HFF-Myc (cell line): ENCODE measurements at places on chromosomes 12 and 14.

GRCh38 chr12:32949815-32950214 lies 53.2 kb upstream of the PKP2 start:
- no peak for DNase-seq

DNA sequence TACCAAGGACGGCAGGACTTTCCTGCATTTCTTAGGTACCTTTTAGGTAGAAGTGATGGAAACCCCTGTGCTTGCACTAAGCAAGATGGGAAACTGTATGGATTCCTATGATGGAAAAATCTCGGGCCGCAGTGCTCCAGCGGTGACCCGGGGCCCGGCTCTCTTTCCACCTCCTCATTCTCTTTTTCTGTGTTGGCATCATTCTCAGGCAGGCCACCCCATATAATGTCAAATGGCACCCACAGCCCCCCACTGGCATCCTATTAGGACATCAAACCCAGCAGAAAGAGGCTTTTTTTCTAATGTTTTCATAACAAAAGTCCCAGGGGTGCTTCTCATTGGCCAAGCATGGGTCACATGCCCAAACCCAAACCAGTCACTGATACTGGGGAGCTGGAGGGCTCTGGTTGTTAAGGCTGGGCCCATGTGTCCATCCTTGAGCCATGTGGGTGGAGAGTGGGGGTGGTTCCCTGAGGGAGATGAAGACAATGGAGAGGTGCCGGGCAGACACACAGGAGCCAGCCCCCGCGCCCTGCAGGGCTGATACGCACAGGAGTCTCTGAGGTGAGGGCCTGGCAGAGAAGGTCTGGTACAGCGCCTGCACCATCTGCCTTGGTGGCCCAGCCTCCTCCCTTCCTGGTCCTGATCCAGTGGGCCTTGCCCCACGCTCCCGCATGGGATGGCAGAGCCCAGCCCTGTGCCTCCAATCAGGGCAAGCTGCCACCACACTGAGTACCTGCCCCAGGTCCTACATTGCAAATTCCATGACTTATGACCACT lies 142.1 kb downstream of the CALM1 start:
- no peak for DNase-seq

DNA sequence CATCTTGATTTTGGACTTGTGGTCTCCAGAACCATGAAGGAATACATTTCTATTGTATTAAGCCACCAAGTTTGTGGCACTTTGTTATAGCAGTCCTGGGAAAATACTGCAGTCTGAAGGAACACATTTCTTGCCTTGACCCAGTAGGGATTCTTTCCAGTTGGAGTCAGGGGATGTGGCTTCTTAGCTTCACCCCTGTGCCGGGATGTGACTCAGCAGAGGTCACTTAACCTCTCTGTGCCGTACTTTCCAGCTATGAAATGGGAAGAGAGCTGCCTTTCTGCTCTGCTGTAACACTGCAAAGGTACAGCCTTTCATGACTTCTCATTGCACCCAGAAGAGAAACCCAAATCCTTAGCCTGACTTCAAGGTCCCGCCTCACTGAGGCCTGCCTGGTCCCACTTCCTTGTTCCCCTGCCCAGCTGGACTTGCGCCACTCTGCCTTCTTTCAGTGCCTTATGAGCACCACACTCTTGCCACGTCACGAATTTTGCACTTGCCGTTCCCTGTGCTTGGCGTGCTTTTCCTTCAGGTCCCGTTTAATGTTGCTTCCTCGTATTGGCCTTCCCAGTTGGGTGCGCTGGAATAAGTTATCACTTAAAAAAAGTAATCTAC lies 24.2 kb downstream of the CHST11 start:
- DNase-seq, result no peak

GRCh38 chr12:79331870-79332269 lies 358.9 kb downstream of the PAWR start:
- no peak for DNase-seq

DNA sequence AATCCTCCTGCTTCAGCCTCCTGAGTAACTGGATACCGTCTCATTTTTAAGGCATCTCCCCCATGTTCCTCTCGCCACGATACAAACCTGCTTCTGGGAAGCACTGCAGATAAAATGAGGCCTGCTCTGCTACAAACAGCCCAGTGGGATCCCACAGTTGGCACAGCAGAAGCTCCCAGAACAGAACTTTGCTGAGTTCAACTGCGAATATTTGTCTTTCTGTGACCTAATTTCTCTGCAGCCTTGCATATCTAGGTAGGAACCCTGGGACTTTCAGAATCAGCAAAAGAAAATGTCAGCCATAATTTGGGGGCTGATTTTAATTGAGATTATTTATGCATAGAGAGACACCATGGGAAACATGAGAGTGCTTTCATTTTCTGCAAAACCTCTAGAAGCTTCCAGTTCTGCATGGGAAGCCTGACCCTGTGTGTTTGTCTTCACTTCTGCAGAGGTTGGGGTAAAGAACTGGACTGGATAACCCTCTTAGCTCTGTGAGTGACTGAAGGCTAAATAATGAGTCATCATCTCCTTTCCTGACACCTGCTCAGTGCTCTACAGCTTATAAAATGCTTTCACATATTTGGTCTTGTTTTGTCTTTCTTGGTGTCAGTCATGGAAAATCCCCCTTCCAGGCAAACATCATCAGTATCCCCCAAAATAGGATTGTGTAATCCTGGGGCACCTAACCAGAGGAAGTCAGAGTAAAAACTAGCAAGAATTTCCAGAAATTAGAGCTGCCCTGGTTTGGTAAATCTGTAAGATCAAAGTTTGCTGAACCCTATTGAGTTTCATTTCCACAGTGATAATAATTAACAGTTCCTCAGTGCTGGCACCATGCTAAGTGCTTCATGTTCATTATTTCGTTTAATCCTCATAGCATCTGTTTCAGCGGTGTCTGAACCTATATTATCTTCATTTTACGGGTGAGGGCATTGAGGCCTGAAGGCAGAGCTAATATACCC lies 185.8 kb downstream of the SLC15A4 start:
- DNase-seq, result no peak

DNA sequence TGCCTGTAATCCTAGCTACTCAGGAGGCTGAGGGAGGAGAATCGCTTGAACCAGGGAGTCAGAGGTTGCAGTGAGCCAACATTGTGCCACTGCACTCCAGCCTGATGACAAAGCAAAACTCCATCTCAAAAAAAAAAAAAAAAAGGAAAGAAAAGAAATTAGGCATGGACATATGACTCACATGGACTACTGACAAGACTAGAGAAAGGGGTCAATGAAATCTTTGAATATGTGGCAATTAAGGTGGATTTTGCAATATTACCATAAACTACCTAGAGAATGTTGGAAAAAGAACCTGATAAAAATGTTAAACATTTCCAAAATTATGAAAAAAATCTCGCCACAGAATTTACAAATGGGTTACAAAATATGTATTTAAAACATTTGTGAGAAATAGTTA lies 873.6 kb downstream of the C12orf50 start:
- no peak for DNase-seq

- DNase-seq, result no peak
These were observed 23.6 kb downstream of the ABCB9 start for GRCh38 chr12:122942637-122943036.

- no peak for DNase-seq
These were observed 141.0 kb upstream of the RMST start for GRCh38 chr12:97321621-97322020.

DNA sequence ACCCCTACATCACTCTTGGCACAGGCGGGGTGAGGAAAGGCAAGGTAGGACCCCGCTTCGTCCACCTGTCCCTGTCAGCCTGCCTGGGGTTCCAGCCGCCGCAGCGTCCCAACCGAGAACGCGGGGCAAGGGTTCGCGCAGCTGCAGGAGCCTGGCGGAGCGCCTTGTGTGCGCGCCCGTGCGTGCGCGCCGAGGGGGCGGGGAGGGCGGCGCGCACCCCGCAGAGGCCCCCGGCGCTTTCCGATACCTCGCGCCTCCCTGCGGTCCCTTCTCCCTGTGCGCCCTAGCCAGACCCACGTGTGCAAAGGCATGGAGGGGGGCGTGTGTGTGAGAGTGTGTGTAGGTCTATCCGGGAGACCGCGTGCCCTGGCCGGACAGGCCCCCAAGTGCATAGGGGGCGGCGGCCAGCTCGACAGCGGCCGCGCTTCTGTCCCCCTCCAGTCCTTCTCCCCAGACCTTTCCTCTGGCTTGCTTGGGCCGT lies 122.4 kb downstream of the TSPAN9 start:
- DNase-seq, result no peak

DNA sequence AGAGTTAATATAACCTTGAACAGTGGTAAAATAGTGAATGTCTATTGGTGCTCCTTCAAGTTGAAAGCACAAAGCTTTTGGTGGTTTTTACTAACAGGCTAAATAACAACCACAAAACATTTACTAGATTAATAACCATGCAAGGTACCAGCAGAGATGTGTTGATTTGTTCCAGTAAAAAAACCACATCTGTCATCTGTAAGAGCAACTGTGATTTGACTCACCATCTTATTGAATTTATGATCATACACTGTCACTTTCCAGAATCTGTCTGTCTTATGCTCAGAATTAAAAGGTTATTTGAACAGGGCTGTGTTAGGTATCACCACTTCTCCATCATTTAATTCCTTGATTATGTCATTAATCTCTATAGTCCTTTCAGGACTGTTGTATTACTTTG lies 107.0 kb upstream of the PTHLH start:
- DNase-seq, result no peak

DNA sequence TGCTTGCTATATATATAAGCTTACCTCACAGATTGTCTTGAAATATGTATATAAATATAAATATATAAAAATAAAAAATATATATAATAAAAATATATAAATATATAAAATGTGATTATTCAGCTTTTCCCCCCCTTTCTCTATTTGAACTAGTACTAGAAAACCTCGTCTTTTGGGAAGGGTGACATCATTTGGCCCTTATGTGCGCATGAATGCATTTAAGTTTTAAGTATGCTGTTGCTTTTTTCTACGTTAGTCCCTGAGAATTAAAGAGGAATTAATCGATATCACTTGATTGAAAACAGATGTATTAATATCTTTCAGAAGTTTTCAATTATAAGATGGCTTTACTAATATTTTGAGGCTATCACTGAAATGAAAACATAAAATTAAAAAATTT lies 69.9 kb downstream of the RAD51B start:
- no peak for DNase-seq

DNA sequence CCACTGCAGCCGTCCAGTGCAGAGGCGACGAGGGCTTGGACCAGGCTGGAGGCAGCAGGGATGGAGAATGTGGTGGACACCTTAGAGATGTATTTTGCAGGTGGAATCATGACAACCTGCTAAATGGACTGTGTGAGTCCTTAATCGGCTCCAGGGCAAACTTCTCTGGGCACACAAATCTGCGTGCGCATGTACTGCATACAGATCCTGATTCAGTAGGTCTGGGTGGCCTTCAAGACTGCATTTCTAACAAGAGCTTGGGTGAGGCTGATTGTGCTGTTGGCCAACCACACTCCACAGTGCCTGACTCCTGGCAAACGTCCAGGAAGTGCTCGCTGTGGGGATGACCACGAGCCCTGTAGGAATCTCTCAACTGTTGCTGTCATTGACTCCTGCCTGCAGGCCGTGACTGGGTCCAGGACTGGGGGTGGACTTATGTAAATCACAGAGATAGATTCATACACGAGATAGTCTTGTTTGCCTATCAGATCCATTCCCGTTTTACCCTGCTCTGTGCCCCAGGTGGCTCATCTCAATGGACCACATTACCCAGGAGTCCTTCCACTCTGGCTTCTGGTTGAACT lies 27.2 kb downstream of the JDP2 start:
- DNase-seq, result no peak

GRCh38 chr12:24360907-24361306 lies 411.4 kb upstream of the SOX5 start:
- DNase-seq, result no peak

DNA sequence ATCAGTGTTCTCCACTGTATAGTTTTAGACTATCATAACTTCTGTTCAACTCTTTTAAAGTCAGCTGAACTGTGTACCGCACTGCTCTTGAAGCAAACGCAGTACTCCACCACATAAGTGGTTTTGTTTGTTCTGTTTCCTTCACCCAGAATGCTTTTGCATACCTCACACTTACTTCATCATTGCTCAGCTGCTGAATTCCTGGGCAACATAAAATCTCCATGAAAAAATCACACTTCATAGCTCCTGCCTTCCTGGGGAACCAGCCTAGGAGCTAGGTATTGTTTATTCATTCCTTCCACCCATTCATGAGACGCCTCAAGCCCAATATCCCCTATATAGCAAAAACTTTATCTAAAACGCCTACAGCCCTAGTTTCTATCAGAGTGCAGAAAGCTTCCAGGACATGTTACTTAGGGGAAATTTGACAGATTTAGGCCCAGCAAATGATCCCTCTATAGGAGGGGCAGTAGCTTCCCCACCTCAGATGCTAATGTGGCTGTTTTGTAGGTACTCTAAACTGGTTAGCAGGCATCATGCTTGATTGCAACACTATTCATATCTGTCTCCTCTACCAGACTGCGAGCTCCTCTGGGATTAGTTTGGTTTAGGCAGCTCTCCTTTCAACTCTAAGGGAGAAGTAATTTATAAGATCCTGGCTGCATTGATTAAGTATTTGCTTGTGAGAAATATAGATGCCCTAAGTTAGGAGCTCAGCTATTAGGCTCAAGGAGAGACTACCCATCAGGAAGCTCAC lies 44.5 kb downstream of the LRRC9 start:
- no peak for DNase-seq

- no peak for DNase-seq
These were observed 15.8 kb upstream of the ANKRD9 start for GRCh38 chr14:102525219-102525928.

- no peak for DNase-seq
These were observed 10.7 kb downstream of the NR1H4 start for GRCh38 chr12:100484183-100484886.

GRCh38 chr12:32402946-32403345 lies 3.6 kb downstream of the FGD4 start:
- DNase-seq, result no peak

GRCh38 chr12:116558280-116559161 lies 660 bp upstream of the MAP1LC3B2 start:
- DNase-seq, result no peak

DNA sequence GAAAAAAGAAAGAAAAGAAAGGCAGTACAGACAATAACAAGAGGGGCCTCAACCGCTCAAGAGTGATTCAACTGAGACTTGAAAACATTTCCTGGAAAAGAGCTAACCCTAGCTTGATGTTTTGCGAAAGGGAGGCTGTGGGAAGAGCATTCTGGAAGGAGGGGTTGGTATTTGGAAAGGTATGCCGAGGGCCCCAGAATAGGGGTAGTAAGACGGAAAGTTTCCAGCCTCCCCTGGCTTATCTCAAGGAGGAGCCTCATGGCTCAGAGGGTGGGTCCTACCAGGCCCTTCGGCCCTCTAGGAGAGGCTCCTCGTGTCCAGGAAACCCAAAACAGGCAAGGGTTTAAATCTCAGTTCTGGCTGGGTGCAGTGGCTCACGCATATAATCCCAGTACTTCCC lies 8.4 kb downstream of the RNU4-2 start:
- no peak for DNase-seq
